ENCODE measurements at places on chromosomes 11 and 22.

DNA sequence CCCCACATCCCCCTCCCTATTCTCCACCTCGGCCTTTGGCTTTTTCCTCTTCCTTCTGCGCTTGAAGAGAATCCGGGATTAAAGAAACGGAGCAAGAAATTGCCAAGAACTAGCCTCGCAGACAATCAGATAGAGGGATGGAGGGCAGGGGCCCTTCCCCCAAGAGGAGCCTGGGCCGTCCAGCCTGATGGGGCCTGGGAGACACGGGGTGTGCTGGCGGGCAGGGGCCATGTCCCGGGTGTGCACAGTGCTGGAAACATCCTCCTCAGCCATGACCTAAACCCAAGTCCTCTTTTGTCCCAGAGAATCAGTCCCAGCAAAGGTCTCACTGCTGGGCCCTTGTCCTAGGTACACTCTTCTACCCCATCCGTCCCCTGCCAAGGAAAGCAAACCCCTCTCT is 47.7 kb upstream of the LMO1 start:
- no peak for DNase-seq

DNA sequence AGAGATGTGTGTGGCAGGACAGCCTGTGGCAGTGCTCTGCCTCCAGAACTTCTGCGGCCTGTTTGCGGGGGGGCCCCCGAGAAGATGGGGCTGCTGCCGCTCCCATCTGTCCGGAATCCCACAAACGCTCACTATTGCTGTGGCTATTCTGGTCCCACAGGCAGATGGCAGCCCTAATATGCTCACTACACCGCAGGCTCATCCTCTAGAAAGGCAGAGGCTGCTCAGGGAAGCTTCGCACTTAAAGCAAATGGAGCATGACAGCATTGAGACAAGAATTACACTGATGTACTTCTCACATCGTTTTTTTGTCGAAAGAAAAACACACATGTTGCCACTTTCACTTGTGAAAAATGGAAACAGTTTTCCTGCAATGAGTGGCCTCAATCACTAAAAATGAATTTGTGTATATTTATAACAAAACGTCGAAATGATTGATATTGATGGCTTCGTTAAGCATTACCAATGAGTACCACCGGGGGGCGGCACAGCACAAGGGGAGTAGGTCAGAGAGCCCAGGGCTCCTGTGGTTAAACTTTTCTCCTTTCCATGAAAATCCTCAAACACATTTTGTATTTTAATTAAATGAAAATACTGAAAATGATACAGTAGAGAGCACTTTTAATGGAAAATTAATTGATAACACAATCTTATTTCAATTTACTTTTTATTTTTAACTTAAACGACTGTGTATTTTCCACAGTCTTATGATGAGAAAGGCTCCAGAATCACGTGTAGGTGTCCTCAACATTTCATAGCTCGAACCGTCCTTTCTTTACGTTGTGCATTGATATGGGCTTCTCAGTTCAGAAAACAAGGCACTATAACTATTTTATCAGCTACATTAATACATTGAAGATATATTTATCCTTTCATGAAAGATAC is 69.1 kb downstream of the CTTN start:
- peak; percentile 59 for DNase-seq

DNA sequence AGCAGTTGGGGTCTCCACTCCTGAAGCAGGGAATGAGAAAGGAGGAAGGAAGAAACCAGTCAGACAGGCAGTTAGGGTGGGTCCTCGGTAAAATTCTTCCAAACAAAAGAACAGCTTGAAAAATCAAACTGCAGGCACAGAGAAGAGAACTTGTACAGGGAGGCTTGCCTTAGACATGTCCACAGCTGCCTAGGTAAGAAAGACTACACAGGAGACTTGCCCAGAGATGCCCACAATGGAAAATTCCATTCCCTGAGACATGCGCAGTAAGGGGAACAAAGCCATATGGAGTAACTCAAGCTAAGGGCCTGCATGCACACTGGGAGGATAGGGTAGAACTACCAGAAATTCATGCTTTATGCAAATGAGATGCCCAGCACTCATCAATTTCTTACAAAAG is 9.8 kb downstream of the KCNJ11 start:
- DNase-seq, result no peak

DNA sequence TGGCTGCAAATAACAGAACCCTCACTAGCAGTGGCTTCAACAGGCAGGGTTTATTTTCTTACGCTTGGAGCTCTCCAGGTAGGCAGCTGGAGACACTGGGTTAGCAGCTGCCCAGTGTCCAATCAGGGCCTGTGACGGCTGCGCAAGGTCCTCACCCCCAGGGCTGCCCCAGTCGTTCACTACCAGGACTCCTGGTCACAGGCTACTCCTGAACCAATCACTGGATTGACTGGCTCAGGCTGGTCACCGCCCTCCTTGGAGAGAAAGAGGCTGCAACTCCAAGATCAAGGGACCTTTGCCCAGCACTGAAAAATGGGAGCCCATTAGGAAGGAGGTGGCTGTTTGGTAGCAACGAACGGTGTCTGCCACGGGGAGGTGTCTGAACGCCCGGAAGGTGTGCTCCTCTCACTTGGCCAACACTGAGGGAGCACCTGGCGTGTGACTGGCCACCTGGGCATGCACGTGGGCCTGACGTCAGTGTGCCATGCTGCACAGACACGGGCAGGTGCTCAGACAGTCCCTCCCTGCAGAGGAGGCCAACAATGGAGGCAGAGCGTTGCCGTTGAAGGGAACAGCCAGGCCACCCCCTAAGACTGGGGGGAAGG is 5.1 kb downstream of the ARSA start:
- no peak for DNase-seq

GRCh38 chr11:123694551-123694950 is 40.1 kb upstream of the SCN3B start:
- no peak for DNase-seq

DNA sequence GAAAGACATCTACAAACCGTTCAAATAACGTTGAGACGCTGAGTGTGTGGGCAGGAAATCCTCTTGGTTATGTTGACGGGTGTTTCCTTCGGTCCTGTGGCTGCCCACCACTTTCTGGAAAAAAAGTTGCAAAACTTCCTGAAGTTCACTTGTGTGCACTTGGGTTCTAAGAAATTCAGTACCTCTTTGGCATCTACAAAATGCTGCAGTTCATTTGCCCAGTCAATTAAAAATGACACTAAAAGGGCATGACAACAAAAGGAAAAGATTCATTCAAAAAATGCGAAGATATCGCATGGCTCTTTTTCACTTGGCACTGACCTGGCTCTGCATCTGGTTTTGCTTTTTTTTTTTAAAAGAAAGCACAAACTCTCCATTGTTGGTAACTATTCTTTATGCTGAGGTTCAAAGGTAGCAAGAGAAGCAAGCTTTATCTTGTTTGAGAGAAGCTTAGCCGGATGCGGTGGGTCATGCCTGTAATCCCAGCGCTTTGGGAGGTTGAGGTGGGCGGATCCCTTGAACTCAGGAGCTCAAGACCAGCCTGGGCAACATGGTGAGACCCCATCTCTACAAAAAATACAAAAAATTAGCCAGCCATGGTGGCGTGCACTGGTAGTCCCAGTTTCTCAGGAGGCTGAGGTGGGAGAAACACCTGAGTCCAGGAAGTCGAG is 10.6 kb upstream of the XBP1 start:
- peak; percentile 84 for DNase-seq
